ENCODE measurements at places on chromosomes 2 and 18. TPM values are rescaled to one million over a fixed set of nuclear protein-coding genes. Genes with fewer than 3 reads are reported as not detected.

GRCh38 chr2:98548920-98549818 lies 59.1 kb downstream of the COA5 start:
- no peaks in the 10 kb centered on the region for H3K4me1 ChIP-seq
- H3K36me3 ChIP-seq: no peaks in the 10 kb centered on the region
- no peaks in the 10 kb centered on the region for H3K27me3 ChIP-seq
- no peak overlapping the region for H3K4me3 ChIP-seq

ALPI gene
- not detected for total RNA-seq

DNA sequence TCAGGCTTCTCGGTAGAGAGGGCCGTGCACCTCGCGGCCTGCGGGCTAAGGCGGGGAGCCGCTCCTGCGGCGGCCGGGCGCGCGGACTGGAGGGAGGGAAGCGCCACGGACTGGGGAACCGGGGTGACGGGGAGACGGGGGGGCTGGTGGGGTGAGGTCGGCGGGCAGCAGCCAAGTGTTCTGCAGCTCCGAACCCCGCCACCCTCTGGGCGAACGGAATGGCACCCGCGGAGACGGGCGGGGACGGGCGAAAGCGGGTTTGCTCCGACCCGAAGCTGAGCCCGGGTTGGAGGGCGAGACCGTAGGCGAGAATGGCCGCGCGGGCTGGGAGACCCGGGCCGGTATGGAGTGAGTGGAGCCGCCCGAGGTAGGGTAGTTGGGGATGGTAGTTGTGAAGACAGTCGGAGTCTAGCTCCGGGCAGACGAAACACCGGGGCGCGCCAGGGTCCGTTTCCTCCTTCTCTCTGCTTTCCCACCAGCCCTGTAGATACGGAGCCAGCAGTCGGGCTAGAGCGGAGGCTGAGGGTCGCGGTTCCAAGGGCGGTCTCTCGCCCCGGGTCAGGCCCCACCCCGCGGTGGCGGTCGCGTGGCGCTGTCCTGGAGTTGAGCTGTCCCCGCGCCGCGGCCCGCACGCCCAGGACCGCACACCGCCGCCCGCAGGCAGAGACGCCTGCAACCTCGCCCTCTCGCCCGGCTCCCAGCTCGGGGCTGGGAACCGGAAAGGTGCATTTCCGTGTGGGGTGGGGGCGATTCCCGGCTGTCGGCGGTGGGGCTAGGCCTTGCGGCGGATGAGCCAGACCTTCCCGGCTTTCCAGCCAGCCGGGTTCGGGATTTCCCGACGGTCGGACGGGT lies 160.3 kb upstream of the SIX2 start:
- no peaks in the 10 kb centered on the region for H3K36me3 ChIP-seq
- H3K4me1 ChIP-seq: peaks cover 27% of the 10 kb centered on the region
- peak overlapping the region; percentile 65 for H3K4me3 ChIP-seq

DNA sequence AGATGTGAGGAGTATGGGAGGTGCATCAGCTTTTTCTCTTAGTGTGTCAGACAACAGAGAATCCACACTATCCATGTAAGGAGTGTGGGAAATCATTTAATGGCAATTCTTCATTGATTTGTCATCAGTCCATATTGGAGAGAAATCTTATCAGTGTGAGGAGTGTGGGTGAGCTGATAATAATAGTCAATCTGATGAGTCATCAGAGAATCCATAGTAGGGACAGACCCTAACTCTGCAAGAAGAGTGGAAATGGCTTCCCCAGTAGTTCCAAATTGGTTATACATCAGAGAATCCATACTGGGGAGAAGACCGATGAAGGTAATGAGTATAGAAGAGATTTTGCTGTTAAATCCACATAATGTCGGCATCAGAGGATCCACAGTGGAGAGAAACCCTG lies 150.5 kb upstream of the THUMPD2 start:
- no peak overlapping the region for H3K27ac ChIP-seq
- H3K4me1 ChIP-seq: no peaks in the 10 kb centered on the region
- H3K27me3 ChIP-seq: no peaks in the 10 kb centered on the region
- DNase-seq: no peak
- no peak overlapping the region for H3K4me3 ChIP-seq

DNA sequence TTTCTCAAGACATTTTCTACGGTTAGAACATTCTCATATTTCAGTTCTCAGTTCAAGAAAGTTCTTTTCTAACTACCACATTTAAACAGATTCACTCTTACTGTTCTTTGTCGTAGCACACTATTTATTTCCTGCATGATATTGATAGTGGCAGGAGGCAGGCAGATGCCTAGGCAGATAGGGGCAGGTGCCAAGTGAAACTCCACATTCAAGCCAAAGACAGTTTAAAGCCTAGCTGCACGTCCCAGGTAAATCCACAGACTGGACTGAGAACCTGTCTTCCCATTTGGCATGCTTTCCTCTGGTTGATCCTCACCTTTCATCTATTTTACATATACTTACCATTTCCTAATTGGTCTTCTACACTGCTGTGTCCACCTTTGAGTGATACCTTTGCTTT lies 359.3 kb downstream of the TMX3 start:
- no peak overlapping the region for H3K4me3 ChIP-seq
- no peaks in the 10 kb centered on the region for H3K36me3 ChIP-seq
- no peak overlapping the region for H3K27ac ChIP-seq
- H3K4me1 ChIP-seq: no peaks in the 10 kb centered on the region

CCDC74B gene
- total RNA-seq: 0.27 TPM

GRCh38 chr18:35564795-35565453 lies 16.6 kb upstream of the GALNT1 start:
- H3K27ac ChIP-seq: no peak overlapping the region
- no peaks in the 10 kb centered on the region for H3K27me3 ChIP-seq
- H3K36me3 ChIP-seq: no peaks in the 10 kb centered on the region
- no peak overlapping the region for H3K4me3 ChIP-seq
- no peak for DNase-seq

- DNase-seq: no peak
- H3K4me3 ChIP-seq: no peak overlapping the region
- no peaks in the 10 kb centered on the region for H3K36me3 ChIP-seq
- H3K27ac ChIP-seq: no peak overlapping the region
- H3K4me1 ChIP-seq: no peaks in the 10 kb centered on the region
Measured at GRCh38 chr2:113266431-113266830, 12.3 kb downstream of the PAX8 start.

GRCh38 chr18:53753601-53754000 lies 470.9 kb downstream of the MBD2 start:
- H3K27ac ChIP-seq: no peak overlapping the region
- H3K4me1 ChIP-seq: no peaks in the 10 kb centered on the region
- no peak for DNase-seq
- H3K27me3 ChIP-seq: no peaks in the 10 kb centered on the region
- no peaks in the 10 kb centered on the region for H3K36me3 ChIP-seq
- no peak overlapping the region for H3K4me3 ChIP-seq

FOXD4L1 gene
- total RNA-seq: 0.21 TPM

DNA sequence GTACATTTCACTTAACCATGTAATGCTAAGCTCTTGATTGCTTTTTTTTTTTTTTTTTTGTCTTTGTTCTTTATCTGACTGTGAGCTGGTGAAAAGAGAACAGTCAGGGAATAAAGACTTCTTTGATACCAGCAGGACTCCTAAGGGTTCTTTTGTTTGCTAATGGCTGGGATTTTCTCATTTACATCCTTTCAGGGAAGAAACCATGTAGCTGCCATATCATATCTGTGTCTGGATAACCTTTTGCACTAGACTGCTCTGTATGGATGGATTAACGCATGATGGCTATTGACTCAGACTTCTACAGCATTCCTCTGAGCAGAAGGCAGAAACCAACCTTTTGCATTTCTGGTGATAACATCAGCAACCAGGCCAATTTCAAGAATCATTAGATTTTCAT lies 504.0 kb downstream of the LRRTM4 start:
- H3K4me1 ChIP-seq: no peaks in the 10 kb centered on the region
- DNase-seq: no peak
- no peak overlapping the region for H3K4me3 ChIP-seq
- no peak overlapping the region for H3K27ac ChIP-seq
- H3K27me3 ChIP-seq: no peaks in the 10 kb centered on the region

- H3K4me1 ChIP-seq: no peaks in the 10 kb centered on the region
- no peak overlapping the region for H3K4me3 ChIP-seq
- peak overlapping the region; percentile 50 for H3K27ac ChIP-seq
Measured at GRCh38 chr2:128362176-128362888, 43.7 kb upstream of the HS6ST1 start.

DNA sequence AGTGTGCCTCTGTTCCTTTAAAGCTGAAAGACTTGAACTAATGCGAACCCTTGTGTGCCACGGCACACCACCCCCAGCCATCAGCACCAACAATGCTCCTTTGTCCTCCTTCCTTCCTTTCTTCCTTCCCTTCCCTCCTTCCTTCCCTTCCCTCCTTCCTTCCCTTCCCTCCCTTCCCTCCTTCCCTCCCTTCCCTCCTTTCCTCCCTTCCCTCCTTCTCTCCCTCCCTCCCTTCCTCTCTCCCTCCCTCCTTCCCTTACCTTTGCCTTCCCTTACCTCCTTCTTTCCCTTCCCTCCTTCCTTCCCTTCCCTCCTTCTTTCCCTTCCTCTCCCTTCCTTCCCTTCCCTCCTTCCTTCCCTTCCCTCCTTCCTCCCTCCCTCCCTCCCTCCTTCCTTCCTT lies 208.3 kb upstream of the PXDN start:
- DNase-seq: no peak
- no peak overlapping the region for H3K4me3 ChIP-seq
- no peaks in the 10 kb centered on the region for H3K36me3 ChIP-seq
- H3K27me3 ChIP-seq: no peaks in the 10 kb centered on the region
- no peak overlapping the region for H3K27ac ChIP-seq
- no peaks in the 10 kb centered on the region for H3K4me1 ChIP-seq

- H3K4me1 ChIP-seq: no peaks in the 10 kb centered on the region
- peak overlapping the region; percentile 82 for H3K4me3 ChIP-seq
- no peaks in the 10 kb centered on the region for H3K36me3 ChIP-seq
- H3K27ac ChIP-seq: peak overlapping the region; percentile 78
Measured at GRCh38 chr2:56185582-56186046, 1.8 kb downstream of the CCDC85A start.

DNA sequence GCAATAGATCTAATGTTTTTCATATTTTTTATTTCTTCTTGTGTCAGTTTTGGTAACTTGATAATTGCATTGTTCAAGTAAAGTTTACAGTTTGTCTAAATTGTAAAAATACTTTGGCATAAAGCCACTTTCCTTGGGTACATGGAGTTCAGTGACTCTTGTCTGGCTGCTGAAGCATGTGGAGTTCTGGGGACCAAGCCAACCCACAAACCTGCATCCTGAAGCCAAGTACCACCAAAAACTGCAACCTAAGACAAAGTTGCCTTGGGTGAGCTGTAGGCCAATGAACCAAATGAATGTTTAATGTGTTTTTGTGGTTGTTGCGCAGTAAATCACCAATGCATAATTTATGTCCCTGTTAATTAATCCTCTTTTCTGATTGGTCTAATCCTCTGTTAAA lies 872.6 kb downstream of the BCL11A start:
- H3K27ac ChIP-seq: no peak overlapping the region
- DNase-seq: no peak
- no peak overlapping the region for H3K4me3 ChIP-seq
- no peaks in the 10 kb centered on the region for H3K27me3 ChIP-seq
- no peaks in the 10 kb centered on the region for H3K4me1 ChIP-seq

DNA sequence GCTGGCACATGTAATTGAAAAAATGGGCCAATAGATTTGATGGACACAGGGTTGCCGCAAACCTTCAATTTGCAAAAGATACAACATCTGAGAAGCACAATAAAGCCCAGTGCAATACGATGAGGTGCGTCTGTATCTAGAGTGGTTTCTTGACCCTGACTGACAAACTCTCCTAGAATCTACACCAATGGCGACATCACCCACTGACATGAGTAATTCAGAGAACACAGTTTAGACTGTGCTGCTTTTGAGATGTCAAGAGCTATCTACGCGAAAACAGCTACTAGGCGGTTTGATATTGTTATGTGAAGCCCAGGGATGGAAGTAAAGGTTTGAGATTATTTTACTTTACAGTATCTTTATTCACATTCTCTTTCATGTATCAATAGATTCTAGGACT lies 104.9 kb downstream of the EIPR1 start:
- H3K4me1 ChIP-seq: no peaks in the 10 kb centered on the region
- no peaks in the 10 kb centered on the region for H3K27me3 ChIP-seq
- H3K4me3 ChIP-seq: no peak overlapping the region
- peaks cover 31% of the 10 kb centered on the region for H3K36me3 ChIP-seq
- DNase-seq: no peak

- H3K27ac ChIP-seq: no peak overlapping the region
- H3K4me1 ChIP-seq: peaks cover 36% of the 10 kb centered on the region
- no peak overlapping the region for H3K4me3 ChIP-seq
- H3K27me3 ChIP-seq: no peaks in the 10 kb centered on the region
- DNase-seq: no peak
- H3K36me3 ChIP-seq: no peaks in the 10 kb centered on the region
Measured at GRCh38 chr2:164792316-164793170, 49.1 kb downstream of the COBLL1 start.

DNA sequence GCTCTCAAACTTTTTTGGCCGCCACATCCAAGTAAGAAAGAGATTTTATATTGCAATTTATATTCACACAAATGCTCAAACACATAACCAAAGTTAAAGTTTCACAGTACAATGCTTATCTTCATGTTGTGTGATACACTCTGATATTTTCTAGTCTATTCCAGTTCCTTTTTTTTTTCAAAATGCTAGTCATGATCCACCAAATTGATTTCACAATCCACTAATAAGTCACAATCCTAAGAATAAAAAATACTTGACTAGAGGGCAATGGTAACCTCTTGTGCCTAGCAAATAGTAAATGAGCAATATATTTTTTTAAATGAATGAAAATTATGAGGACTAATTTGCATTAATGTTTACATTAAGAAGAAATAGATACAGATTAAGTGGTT lies 5.8 kb upstream of the PTPN4 start:
- no peaks in the 10 kb centered on the region for H3K36me3 ChIP-seq
- H3K27ac ChIP-seq: no peak overlapping the region
- no peaks in the 10 kb centered on the region for H3K27me3 ChIP-seq
- H3K4me1 ChIP-seq: no peaks in the 10 kb centered on the region
- no peak overlapping the region for H3K4me3 ChIP-seq

GRCh38 chr2:43326101-43326825 lies 99.9 kb upstream of the ZFP36L2 start:
- no peak overlapping the region for H3K27ac ChIP-seq
- H3K27me3 ChIP-seq: no peaks in the 10 kb centered on the region
- H3K4me1 ChIP-seq: no peaks in the 10 kb centered on the region
- no peak for DNase-seq
- H3K4me3 ChIP-seq: no peak overlapping the region

DNA sequence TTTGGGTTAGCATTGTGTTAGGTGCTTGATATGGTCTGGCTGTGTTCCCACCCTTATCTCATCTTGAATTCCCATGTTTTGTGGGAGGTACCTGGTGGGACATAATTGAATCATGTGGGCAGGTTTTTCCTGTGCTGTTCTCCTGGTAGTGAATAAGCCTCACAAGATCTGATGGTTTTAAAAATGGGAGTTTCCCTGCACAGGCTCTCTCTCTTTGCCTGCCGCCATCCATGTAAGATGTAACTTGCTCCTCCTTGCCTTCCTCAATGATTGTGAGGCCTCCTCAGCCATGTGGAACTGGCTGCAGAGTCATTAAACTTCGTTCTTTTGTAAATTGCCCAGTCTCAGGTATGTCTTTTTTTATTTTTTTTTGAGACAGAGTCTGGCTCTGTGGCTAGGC lies 2.8 kb downstream of the MSH2 start:
- H3K4me1 ChIP-seq: peaks cover 25% of the 10 kb centered on the region
- no peak overlapping the region for H3K27ac ChIP-seq
- no peak overlapping the region for H3K4me3 ChIP-seq
- no peaks in the 10 kb centered on the region for H3K27me3 ChIP-seq
- peaks cover 18% of the 10 kb centered on the region for H3K36me3 ChIP-seq
